ENCODE measurements at places on chromosomes 1 and 21.

GRCh38 chr1:172431721-172432192 lies 11.3 kb downstream of the C1orf105 start:
- DNase-seq: no peak

DNA sequence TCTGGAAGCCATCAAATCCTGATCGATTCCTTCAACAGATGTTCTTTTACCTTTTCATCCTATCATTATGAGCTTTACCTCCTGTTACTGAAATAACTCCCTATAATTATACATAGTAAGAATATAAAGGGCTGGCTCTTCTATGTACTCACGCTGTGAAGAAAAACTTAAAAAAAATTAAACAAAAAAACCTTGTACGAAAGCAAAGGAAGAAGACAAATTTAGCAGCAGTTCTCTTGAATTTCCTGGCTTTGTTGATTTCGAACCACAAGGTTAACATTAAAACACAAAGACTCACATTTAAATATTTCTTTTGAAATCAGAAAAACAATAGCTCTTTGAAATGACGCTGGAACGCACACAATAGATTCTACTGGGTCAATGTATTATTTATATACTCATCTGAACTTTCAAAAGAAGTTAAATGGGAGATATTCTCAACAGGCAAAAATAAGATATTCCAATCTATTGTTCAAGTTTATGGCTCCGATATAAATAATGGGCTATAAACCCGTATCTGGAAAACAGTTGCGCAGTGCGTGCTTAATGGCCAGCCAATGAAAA lies 13.6 kb upstream of the SPEN start:
- DNase-seq: no peak

DNA sequence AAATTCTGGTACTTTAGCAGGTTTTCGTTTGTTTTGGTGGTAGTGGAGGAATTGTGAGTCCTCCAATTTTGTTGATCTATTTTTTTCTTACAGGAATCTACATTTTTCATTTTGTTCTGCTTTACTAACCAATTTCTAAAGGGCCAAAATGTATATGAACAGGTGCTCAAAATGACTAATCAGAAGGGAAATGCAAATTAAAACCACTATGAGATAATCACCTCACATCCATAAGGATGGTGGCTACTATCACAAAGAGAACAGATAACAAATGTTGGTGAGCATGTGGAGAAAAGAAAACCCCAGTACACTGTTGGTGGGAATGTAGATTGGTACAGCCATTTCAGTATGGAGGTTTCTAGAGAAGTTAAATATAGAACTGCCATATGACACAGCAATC lies 134.2 kb downstream of the LMO4 start:
- DNase-seq: no peak

DNA sequence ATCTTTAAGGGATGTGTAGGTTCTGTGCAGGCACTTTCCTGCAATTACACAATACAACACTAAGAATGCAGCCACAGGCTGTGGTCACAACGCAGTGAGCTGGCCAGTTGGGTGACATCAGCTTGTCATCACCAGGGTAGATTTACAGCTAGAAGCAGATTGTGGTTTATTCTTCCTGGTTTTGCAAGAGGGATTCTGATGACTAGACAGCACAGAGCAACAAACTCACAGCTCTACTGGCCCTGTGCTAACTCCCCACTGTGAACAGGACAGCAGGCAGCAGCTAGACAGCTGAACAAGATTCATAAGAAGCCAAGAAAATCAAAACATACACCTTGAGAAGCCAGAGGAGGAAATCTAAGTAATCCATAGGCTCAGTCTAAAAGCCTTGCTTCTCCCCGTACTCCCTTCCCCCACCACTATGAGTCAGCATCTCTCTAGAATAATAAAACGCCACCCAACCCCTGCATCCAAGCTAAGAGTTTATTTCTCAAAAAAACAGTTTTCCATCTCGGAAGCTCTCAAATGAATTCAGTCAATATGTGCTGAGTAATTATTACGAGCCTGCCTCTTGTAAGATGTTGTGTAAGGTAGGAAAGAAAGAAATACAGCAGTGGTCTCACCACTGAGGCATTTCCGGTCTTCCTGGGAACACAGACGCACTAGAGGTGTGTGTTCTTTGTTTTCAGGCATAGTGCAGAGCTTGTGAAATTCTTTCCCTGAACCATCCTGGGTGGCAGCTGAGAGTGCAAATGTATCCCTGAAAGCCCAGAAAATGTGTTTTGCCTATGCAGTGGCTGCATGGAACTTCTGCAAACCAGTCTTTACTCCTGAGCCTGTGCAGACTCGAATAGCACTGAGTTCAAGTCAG lies 162.8 kb downstream of the NTPCR start:
- DNase-seq: no peak
